ENCODE measurements at places on chromosomes 13 and 19.

DNA sequence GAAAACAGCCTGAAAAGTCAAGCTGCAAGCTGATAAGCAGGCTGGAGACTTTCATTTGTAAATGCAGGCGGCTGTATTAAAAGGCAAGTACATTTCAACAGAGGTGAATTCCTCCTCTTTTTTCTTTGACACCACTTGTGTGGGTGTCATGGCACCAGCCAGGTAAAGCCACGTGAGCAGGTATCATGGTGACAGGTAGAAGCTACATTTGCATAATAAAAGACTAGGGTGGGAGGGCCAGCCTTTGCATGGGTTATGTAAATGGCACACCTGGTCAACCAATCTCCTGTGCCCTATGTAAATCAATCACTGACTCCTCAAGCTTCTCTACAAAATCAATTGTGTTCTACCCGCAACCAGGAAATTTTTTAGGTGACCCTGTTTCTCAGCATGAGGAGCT is 68.2 kb downstream of the ZNF100 start:
- DNase-seq, result no peak

DNA sequence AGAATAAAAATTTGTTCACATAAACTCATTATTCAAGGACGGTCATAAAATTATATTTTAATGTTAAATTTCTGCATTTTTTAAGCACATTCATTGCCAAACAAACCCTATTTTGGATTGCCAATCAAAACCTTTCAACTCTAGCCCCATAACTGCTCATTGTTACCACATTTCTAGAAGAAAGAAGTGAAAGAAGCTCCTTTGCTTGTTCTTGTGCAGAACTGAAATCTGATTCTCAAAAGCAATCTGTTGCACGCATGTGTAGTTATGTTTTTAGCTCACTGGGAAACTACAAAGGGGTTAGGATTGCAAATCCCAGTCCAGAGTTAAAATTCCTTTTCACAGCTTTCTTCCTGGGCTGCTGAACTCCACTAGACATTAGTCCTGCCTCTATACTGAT is 109.5 kb upstream of the MIR17HG start:
- no peak for DNase-seq

GRCh38 chr19:18450931-18451836 is 13.3 kb upstream of the ISYNA1 start:
- DNase-seq, result no peak

DNA sequence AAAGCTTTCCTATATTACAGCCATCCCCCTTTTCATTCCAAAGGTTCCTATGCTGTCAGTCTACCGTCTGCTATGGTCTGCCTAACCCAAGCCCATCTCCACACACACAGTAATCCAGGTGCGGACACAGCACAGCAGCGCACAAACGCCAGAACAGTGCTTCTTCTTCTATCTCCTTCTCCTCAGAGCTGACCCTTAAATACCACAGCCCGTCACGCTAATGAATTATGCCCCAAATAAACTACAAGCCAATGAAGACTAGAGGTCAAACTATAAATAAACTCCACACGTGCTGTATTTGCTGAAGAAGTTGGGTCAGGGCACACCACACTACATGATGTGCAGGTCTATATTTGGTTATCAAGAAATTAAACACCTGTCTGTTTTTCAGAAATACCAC is 71.8 kb downstream of the TBC1D4 start:
- DNase-seq, result no peak

GRCh38 chr19:1901940-1902404 is 3.2 kb upstream of the ADAT3 start:
- no peak for DNase-seq

GRCh38 chr13:20546556-20546955 is 20.4 kb upstream of the IFT88 start:
- peak; percentile 57 for DNase-seq

DNA sequence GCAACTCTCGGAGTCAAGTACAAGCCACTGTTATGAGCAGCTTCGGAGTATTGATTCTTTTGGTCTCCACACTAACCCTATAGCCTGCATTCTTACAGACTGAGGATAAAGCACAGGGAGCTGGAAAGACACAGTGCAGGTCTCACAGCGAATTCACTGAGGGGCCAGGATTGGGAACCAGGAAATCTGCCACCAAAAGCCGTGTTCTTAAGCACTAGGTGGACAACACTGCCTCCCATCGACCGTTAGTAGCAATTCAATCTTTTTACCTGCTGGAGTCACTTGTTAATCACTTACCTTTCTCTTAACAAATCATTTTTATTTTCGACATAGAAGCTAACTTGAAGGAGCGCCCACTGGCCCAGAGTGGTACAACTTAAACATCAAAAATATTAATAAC is 6.3 kb downstream of the PMIS2 start:
- DNase-seq, result no peak

- DNase-seq, result no peak
Observed at GRCh38 chr19:29873801-29874575, 62.2 kb downstream of the CCNE1 start.

DNA sequence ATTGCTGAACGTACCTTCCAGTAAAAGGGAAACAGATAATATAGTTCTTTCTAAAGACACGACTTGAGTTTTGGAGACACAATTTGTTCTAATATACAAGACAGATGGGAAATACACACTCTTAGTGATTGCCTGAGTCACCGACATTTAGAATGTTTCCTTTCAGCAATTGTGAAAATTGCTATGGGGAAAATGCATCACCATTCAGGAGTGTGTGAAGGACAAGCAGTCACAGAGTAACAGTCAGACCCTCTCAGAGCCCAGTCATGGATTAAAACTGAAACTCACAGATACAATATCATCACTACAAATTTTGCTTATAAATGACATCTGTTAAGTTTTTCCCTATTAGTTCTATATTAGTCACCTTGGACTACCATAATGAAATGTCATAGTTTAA is 286.1 kb downstream of the SPRY2 start:
- DNase-seq, result no peak

DNA sequence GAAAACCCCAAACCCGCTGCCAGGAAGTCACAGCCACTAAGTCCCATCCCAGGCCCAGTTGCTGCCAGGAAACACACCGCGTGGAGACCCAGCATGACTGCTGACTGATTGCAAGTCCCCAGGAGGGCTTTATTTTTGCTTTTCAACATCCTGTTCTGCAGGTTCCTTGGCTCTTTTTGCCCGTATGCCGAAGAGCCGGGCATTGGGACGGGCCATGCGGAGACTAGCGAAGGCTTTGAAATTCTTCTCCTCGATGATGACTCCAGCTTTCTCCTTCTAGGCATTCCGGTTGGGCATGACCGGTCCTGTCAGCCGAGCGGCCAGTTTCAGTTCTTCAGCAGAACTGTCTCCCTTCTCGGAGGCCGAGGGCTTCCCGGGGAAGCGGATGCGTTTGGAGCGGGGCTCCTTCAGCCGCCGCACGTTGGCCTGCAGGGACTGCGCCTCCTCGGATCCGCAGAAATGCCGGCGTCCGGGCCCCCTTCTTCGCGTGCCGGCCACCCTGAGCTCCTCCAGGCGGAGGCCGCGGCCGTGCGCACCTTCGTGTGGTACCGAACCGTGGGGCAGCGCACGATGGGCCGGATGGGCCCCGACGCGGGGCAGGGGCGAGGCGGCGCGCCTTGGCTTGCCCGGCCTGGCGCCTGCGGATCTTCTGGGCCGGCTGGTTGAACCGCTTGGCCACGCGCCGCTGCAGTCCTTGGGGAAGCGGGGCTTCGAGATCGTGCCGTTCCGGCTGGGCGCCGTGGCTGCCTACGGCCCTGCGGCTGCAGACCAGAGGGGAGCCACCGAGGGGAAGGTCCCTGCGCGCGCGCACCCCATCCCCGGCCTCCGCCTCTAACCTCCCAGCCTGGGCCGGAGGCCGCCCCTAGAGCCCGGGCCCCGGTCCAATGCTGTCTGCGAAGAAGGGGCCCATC is 15.2 kb downstream of the ZSCAN5C start:
- no peak for DNase-seq

GRCh38 chr13:28347456-28348371 is 147.2 kb downstream of the FLT1 start:
- peak; percentile 76 for DNase-seq

GRCh38 chr19:2050349-2050990 is 574 bp downstream of the MKNK2 start:
- DNase-seq, result no peak

GRCh38 chr13:40381935-40382764 is 284.3 kb downstream of the FOXO1 start:
- no peak for DNase-seq

DNA sequence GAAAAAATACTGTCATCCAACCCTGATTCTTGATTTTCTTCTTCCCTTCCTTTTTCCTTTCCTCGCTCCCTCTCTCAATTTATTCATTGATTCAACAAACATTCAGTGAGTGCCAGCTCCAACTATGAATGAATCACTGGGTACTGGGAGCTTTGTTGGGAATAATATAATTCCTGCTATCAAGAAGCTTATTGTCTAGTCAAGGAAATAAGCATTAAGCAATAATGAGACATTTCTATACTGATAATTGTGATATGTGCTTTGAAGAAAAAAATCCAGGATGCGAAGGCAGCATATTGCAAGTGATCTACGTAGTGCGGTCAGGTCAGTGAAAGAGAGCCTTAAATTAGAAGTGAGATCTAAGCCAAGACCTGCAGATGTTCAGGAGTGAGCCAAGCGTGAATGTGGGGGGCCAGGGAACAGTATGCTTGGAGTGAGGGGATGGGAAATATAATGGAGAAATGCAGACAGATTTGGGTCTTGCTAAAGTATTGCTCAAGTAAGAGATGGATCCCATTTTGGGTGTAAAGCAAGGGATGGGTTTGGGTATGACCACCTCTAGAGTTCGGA is 253.5 kb downstream of the LHFPL6 start:
- DNase-seq, result no peak

GRCh38 chr19:40300668-40301067 is 15.5 kb upstream of the AKT2 start:
- no peak for DNase-seq

DNA sequence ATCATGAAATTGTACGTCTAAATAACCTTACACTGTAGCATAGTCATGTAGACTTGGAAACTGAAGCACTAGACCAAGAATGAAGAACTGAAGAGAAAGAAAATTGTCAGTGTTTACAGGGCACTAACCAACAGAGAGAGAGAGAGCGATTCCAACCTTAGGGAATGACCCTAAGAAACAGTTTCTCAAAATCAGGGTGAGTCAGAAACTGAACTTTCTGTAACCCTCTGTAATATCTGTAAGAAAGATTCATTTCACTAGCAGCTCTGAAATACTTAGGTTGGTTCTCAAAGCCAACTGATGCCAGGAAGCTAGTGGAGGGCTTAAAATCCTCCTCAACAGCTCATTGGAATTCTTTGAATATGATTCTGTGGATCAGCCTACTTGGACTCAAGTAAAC is 936.9 kb downstream of the EFNB2 start:
- DNase-seq, result no peak

DNA sequence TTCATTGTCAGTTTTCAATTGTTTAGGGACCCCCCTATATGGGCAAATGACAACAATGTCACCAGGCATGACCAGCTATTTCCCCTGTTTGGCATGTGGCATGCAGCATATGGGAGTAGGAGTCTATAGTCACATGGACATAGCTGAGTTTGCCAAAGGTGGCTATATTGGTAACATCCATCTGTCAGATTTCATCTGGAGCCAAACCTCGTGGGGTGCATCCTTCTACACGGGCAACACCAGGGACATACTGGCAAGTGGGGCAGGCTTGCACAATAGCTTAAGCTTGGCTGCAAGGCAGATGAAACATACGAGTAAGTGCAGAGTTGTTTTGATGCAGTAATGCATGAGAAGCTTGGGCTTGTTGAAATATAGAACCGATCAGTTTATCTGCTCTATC is 24.5 kb upstream of the ZNF816 start:
- no peak for DNase-seq

DNA sequence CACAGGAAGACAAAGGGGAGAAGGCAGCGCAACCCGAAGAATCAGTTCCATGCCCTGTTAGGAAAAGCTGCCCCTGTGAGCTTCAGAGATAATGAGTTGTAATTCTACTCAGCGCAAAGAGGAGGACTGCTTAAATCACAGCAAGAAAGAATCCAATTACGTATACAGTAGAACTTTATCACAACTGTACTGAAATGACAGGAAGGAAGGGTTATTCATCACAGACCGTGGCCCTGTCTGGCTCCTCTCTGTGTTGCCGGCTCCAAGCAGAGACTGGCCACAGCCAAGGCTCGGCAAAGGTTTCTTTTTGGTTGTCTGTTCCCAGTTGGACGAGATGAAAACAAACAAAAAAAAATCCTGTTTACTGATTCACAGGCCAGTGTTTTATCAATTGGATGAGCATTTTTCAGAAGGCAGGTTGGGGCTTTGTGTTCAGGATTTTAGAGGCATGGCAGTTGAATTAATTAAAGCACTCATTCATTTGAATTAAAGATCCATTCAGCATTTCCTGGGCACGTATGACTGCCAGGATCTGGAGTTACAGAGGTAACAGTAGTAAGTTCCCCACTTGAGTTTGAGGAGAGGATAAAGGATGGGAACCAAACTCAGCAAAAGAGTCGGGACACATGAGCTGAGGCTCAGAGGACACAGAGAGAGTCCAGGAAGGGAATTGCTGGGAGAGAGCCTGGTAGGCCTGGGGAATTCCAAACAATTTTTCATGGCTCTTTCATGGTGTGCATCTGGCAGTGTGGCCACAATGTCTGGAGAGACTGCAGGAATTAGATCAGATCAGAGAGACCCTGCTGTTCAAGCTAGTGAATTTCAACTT is 341.0 kb downstream of the DNAJC15 start:
- no peak for DNase-seq

DNA sequence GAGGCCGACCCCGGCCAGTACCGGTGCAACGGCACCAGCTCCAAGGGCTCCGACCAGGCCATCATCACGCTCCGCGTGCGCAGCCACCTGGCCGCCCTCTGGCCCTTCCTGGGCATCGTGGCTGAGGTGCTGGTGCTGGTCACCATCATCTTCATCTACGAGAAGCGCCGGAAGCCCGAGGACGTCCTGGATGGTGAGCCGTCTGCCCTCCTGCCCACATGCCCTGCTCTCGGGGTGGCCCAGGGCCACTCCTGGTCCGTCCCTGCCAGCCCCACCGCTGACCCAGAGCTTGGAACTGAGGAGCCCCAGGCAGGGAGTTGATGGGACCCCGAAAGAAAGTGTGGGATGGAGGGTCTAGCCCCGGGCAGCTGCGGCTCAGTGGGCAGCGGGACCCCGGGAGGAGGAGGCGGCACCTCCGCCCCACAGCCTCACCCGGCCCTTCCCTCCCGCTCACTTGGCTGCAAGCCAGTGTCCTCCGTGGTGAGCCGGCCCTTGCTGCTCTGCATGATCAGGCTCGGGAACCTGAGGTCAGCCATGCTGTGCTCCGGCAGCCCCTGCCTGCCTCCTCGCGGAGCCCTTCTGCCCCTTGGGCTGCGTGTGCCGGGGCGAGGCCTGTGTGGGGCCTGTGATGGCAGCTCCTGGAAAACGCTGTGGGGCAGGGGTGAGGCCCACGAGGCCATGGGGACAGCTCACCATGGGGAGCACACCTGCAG is 8.1 kb upstream of the HCN2 start:
- DNase-seq, result no peak

GRCh38 chr19:23716792-23717191 is 29.8 kb upstream of the ZNF675 start:
- DNase-seq, result no peak

- no peak for DNase-seq
Observed at GRCh38 chr19:2512523-2513431, 36.9 kb downstream of the GADD45B start.

GRCh38 chr13:109208522-109208921 is 577.9 kb downstream of the IRS2 start:
- DNase-seq, result no peak

Measured in GF-D8 (cell line).